Thoracic aorta (tissue), 2 donors: ENCODE measurements at places on chromosomes 3 and 15.
A peak's percentile ranks its signal among the peaks of the same experiment; 100 is the strongest.

DNA sequence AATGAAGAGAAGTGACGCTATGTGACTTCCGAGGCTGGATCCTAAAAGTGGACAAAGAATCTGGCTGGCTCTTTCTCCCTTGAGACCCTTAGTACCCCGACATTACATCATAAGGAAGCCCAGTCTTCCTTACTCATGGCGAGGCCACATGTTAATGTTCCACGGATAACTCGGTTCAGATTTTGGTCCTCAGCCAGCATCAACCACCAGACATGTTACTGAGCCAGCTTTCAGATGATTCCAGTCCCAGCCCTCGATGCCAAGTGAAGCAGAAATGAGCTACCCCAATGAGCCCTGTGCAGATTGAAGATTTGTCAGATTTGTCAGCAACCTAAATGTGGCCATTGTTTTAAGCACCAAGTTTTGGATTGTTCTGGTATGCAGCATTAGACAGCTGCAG, 46.6 kb downstream of the SLCO2A1 start:
- DNase-seq, result no peak

GRCh38 chr15:62795171-62795570, 247.4 kb upstream of the TPM1 start:
- DNase-seq, result no peak

- no peak for DNase-seq
Observed at GRCh38 chr3:132435911-132436425, 18.7 kb downstream of the DNAJC13 start.

- DNase-seq, result no peak
Observed at GRCh38 chr3:42672515-42672914, 12.8 kb upstream of the KLHL40 start.

- no peak for DNase-seq
Observed at GRCh38 chr3:143184099-143184498, 64.5 kb downstream of the CHST2 start.

- DNase-seq, result no peak
Observed at GRCh38 chr3:95673215-95673614, 1141.2 kb upstream of the EPHA6 start.

DNA sequence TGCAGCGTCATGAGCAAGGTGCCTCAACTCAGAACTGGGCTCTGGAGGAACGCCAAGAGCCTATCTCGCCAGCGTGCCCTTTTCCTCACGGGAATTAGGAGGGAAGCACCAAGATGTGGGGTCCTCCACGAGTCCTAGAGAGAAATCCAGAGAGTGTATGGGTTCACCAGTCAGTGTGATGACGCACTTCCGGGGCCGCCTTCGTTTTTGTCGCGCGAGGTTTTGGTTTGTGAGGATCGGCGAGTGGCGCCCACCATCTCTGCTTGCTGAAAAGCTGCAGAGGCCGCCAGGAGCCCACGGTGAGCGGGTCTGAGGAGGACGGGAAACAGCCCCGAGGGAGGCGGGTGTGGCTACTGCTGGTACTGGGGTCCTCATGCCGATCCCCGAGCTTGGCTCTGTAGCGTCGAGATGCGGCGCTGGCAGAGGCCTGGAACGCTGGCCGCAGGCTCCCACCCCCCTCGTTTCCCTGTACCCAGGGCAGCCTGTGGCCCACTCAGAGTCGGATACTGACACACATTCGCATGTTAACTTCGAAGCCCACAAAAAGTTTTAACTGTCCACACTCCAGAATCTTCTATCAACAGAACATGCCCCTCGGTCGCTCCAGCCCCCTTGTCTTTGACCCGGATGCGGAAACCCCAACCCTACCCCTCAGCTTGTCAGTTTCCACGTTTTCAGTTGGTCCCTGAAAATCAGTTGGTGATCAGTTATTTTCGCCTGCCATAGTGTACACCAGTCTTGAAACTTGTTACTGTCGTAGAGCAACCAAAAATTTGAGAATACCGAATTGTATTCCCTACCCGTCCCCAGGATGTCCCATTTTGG, 30.4 kb downstream of the ZNF662 start:
- DNase-seq, result no peak

GRCh38 chr15:90762109-90762508, 45.0 kb downstream of the BLM start:
- peak; percentile 53 for DNase-seq

- DNase-seq, result no peak
Observed at GRCh38 chr3:186261638-186262037, 100.4 kb downstream of the DGKG start.

GRCh38 chr3:197371591-197372046, 73.2 kb upstream of the DLG1 start:
- no peak for DNase-seq

DNA sequence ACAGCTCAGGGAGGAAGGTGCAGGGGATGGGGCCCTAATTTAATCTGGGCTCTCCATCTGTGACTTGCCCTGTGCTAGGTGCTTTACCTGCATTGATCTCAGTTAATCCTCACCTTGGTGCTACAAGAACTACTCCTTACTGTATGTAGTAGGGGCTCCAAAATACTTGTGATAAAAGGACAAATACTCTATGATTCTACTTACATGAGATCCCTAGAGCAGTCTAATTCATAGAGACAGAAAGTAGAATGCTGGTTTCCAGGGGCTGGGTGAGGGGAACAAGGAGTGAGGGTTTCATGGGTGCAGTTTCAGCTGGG, 67.2 kb downstream of the SLC6A1 start:
- no peak for DNase-seq

DNA sequence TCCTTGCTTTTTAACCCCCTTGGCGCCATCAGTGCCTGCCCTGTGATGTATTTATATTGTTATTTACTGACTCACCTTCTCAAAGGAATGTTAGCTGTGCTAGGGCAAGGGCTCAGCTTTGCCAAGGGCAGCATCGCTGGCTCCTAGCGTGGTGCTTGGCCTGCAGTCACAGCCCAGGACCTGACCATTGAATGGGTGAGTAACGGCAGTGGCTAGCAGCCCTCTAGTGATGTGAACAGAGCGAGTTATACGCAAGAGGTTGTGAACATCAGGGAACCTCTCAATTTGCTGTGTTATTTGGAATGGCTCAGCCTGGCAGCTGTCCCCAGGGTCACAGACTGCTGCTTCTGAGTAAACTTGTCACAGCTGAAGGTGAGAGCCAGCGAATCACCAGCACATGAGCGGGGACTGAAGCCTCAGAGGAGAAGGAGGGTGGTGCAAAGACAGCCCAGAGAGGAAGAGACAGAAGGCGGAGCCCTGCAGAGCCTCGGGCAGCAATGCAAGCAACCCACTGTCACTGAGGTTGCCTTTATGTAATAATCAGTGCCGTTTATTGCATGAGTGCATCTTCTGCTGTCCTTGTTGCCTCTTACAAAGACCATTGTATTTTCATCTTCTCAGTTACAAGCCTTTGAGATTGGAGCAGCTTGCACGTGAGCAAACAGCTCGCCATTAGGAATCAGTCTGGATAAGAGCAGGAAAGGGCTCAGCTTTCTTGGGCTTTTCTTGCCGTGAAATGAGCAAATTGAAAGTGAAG, 158.3 kb downstream of the SLCO3A1 start:
- DNase-seq, result peak; percentile 15

GRCh38 chr3:188797045-188797444, 374.7 kb upstream of the TPRG1 start:
- DNase-seq, result no peak

DNA sequence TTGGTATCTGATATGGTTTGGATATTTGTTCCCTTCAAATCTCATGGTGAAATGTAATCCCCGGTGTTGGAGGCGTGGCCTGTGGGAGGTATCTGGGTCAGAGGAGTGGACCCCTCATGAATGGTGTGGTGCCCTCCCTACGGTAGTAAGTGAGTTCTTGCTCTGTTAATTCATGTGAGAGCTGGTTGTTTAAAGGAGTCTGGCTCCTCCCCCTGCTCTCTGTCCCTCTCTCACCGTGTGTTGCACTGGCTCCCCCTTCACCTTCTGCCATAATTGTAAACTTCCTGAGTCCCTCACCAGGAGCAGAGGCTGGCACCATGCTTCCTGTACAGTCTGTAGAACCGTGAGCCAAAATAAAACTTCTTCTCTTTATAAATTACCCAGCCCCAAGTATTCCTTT, 246.9 kb upstream of the AGTR1 start:
- no peak for DNase-seq

DNA sequence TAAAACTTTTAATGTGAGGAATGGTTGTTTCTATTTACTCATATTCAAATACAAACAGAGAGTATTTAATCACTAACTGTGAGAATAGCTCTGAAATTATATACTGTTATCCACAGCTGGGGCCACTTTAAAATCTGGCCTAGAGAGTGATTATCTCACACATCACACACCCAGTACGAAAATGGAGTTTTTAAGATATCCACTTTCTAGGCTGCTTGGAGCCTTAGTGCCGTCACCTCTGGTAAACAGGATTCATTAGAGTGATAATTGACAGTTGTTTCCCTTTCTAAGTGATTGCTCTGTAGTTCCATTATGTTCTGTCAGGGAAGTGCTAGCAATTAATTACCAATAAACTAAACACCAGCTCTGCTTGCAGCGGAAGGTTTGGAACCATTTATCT, 942.4 kb downstream of the FHIT start:
- no peak for DNase-seq

DNA sequence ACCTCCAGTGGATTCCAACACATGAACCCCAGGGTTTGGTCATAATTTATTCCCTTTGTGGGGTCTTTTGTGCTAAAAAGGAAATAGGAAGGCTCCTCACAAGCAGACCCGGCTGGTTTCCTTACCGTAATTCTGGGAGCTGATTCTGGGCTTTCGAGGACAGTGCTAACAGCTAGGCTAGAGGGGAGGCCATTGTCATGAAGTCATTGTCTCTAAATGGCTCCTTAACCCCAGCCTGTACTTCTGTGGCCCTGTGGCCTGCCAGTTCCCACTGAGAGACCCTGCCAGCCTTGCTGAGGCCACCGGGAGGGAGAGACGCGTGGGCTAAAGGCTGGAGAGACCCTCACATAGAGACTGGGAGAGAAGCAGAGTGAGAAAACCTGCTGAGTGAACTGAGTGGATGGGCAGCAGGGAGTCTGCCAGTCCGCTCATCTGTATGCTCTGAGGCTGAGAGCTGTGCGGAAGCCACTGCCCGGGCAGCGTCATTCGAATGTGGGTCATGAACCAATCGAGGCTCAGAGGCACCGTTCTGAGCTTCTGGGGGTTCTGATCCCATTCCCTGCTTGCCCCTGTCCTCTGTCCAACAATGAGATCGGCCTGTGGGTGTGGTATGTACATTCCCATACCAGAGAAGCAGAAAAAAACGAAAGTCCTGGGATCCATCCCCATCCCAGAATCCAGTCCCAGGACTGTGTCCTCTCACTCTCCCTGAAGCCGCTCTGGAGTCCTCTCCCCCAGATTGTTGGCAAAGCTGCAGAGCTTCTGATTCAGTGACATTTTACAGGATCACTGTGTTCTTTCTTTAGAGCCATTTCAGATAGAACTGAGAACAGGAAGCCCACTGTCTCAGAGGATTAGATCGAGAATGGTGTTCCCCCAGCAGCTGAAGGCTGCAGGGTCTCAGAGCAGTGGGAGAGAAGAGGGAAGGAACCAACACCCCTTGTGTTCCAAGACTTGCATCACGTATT, 21.3 kb upstream of the DGKG start:
- no peak for DNase-seq

GRCh38 chr15:57797568-57798267, 91.2 kb downstream of the POLR2M start:
- no peak for DNase-seq

DNA sequence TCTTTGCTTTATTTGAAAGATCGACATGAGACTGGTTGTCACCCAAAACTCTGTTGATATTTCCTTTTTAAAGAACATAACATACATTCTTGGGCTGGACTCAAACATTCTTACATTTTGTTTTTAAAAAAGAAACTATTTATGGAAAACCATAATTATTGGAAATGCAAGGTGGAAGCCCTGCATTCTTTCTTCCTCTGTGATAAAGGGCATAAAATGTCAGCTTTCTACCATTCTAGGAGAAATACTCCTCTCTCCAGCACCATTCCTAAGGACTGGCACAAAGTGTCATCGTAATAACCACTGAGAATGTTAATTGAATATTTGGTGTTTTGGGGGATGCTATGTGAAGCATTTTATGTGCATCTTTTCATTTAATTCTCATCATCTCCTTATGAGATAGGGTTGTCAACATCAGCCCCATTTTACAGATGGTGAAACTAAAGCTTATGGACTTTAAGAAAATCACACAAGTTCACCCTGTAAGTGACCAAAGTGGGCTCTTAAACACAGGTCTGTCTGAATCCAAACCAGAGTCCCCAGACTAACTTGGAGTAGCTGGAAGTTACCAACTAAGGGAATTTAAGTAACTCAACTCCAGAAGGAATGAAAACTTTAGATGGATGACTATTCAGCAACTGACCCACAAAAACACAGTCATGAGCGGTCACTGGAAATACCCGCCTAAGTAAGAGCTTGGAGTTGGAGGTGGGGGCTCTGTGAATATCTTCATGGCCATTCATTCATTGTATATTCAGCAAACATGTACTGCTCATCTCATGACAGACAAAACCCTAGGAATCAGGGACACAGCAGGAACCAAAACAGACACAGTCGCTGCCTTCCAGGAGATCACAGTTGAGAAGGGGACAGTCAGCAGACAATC, 45.9 kb upstream of the LMCD1 start:
- DNase-seq, result no peak

- no peak for DNase-seq
Observed at GRCh38 chr3:22536541-22536940, 666.6 kb upstream of the UBE2E2 start.

DNA sequence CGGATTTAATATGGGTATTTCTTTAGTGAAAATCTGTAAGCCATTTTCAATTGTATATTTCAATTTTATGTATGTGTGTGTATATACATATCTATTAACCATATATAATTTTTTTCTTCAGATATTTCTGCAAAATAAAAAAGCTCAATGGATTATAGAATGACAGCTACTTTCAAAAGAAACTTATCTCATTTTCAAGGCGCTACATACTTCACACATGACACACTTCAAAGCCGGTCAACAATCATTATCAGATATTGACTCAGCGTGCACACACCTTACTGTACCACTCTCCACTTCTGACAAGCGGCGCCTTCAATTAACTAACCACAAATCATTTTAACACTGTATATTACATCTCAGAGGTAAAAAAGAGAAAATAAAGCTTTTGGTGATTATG, 39.6 kb downstream of the ATP13A3 start:
- DNase-seq, result no peak

- no peak for DNase-seq
Observed at GRCh38 chr3:33597257-33597689, 120.8 kb downstream of the CLASP2 start.
